Fibroblast of the conjunctiva (primary cell): ENCODE measurements at places on chromosomes 4 and X.

GRCh38 chrX:30577362-30577991 is at the start of gene TASL:
TASL (minus strand) TSS chrX:30577766; CDS start chrX:30560355, 17,411 bp downstream.
- no peak for DNase-seq

DNA sequence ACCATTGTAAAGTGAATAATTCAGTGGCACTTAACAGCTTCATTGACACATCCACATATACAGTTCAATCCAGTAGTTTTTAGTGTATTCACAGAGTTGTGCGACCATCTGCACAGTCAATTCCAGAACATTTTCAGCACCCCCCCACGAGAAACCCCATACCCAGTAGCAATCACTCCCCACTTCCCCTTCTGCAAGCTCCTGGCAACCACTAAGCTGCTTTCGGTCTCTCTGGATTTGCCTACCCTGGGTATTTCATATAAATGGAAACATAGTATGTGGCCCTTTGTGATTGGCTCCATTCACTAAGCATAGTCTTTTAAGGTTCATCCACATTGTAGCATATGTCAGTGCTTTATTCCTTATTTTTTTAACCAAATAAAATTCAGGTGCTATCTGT is 10.0 kb downstream of the MSL3 start:
- no peak for DNase-seq

DNA sequence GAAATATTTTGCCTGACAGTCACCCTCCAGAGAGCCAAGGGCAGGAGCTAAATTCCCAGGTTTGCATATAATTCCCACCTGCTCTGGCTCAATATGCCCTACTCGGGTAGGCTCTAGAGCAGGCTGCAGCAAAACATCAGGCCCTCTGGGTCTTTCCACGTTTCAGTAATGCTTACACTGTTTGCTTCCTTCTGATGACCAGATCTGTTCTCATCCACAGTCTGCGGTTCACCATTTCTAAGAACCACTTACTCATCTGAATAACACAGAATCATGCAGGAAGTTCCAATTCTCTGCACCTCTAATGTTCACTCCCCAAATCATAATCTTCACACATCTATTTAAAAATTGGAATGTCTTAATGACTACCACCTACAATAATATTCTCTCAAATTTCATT is 141.4 kb downstream of the PPP3CA start:
- DNase-seq, result no peak

DNA sequence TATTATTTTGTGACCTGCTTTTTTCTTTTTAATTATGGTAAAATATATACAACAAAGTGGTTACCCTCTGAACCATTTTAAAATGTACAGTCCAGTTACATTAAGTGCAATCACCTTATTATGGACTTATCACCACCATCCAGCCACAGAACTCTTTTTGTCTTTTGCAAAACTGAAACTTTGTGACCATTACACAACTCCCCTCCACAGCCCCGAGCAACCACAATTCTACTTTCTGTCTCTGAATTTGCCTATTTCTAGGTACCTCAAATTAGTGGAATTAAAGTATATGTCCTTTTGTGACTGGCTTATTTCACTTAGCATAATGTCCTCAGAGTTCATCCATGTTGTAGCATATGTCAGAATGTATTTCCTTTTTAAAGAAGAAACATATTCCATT is 39.3 kb upstream of the WWC2 start:
- no peak for DNase-seq

GRCh38 chrX:40402831-40403533 is 177.8 kb upstream of the ATP6AP2 start:
- DNase-seq, result peak; percentile 6

GRCh38 chrX:109830157-109830703 is 97.2 kb upstream of the ACSL4 start:
- DNase-seq, result no peak

GRCh38 chrX:51851507-51852085 is 41.8 kb upstream of the MAGED1 start:
- DNase-seq, result no peak

DNA sequence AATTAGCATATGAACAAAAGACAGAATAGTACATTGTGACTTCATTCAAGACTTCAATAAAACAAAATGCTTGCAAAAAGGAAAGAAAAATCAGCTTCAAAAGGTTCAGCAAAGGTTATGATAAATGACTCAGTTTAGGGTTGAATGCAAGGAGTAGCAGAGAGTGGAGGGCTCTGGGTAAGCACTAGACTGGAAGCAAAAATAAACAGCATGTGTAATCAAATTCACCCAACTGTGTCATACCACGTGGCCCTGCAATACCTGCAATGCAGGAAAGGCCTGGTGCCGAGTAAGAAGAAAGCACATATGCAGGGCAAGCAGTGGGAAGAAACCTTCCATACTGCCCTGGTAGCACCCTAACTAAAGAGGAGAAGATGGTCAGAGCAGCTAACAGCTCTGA is 88.7 kb downstream of the ATP11C start:
- DNase-seq, result no peak

GRCh38 chr4:173478201-173478912 is 51.7 kb downstream of the HAND2 start:
- DNase-seq, result no peak

GRCh38 chr4:109649872-109650271 is 53.4 kb downstream of the CASP6 start:
- DNase-seq, result no peak

DNA sequence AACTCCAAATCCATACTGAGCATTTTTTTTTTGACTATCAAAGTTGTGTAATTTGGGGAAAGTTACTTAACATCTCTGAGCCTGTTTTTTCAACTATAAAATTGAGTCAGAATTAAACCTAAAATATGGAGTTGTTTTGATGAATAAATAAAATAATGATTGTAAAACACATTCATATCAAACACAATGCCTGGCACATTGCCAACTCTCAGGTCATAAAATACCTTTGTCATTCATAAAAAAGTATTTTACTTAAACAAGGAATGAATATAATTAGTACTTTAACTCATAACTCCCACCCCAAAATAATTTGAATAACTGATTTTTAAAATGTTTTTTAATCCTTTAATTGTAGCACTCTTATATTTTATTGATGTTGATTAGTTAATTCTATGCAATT is 3.8 kb upstream of the GPR174 start:
- DNase-seq, result no peak

DNA sequence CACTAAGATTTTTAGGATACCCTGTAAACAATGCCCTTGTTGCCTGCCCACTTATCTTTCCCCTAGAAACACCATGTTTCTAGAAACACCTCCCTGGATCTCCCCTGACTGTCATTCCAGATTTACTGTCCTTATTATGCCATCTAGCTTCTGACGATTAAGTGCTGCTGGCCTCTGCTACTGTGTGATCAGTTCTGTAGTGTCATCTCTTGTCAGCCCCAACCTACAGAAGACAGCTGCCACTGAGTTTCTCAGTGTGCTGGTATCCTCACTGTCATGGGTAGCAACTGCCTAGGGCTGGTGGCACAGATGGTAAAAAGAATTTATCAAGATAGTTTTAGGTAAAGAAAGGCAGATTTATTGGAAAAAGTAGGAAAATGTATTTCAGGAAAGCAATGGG is 68.7 kb upstream of the WWC2 start:
- no peak for DNase-seq

DNA sequence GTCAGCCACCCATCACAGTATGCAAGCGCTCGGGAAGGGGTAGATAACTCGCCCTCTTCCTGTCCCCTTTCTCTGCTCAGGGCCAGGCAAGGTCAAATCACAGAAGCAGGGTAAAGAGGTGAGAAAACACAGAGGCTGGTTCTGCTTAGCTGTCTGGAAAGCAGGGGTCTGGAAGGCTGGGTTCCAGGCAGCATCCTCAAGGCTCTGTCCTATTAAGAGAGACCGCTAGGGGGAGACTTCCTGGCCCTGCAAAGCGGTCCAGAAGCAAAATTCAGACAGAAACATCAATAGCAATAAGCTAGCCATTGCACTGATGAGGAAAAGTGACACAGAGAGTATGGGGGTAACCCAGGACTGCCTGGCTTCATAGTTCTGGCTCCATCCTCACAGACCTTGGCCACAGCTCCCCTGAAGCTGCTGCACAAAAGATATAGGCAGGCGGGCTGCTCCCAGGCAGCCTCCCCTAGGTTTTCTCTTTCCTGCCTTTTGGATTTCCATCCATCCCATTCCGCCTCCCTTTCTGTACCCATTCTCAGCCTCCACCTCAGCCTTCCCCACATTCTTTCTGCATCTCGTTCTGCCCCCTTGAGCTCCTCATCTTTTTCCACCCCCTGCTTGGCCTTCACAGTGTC is 308.5 kb downstream of the EVC2 start:
- peak; percentile 5 for DNase-seq

- DNase-seq, result peak; percentile 48
These were observed 52.4 kb downstream of the SCFD2 start for GRCh38 chr4:53313510-53313909.

- no peak for DNase-seq
These were observed 611.2 kb downstream of the RPA4 start for GRCh38 chrX:97494756-97495372.

- no peak for DNase-seq
These were observed 91.5 kb downstream of the PPP2R2C start for GRCh38 chr4:6380746-6381410.
